NCI-H69 (cell line): ENCODE measurements at places on chromosomes 6 and 20.
A peak's percentile ranks its signal among the peaks of the same experiment; 100 is the strongest.

- DNase-seq, result no peak
Observed at GRCh38 chr6:144315981-144316861, 31.1 kb downstream of the UTRN start.

GRCh38 chr20:21075471-21075870, 30.7 kb downstream of the LINC00237 start:
- no peak for DNase-seq

GRCh38 chr6:159715166-159715565, 12.1 kb upstream of the WTAP start:
- DNase-seq, result no peak

GRCh38 chr6:136208783-136209182, 41.3 kb downstream of the MTFR2 start:
- peak; percentile 20 for DNase-seq

DNA sequence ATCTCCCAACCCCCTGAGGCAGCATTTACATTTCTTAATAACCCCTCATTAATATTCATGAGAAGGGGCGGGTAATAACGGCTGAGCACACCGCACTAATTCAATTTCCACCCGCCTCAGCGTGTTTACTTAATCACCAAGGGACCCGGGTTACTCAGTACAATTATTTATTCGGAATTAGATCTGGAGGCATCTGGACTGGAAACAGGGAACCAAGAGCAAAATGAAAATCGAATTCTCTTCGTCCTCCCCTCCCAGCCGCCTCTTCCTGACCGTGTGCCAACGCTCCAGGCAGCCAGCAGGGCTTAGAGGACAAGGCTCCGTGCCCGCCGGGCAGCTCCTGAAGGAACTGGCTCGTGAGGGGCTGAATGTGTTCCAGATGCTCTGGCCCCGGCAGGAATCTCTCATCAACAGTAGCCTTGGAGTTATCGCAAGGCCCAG, 23.5 kb upstream of the CTNNBL1 start:
- peak; percentile 84 for DNase-seq

GRCh38 chr6:147510929-147511590, 2.6 kb downstream of the SAMD5 start:
- no peak for DNase-seq

DNA sequence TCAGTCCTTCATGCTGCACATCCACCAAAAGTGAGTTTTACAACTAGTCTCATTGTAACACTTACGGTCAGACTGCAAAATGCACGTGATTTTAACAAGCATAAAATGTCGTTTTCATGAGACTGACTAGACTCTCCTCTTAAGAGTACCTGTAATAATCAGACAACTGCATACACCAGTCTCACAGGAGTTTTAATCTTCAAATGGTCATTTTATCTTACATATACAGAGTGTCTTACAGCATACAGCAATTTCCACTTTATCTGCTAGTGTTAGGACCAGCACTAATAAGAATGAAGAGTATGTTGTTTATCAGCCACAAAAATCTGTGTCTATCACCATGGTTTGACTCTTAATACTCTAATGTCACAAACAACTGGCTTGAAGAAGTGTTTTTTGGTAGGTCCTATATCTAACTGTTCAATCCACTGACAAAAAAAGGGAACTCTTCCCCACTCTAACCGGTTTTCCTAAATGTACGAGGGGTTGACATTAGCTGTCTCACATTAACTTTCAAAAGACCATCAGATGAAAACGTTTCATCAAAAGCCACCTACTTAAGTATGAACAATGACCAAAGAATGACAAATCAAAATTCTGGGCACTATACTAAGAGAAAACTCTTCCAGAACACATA, 1.5 kb upstream of the ASF1A start:
- DNase-seq, result no peak

- DNase-seq, result no peak
Observed at GRCh38 chr20:48387675-48388074, 440.1 kb downstream of the PREX1 start.

- no peak for DNase-seq
Observed at GRCh38 chr20:11852189-11852588, 65.5 kb upstream of the BTBD3 start.

DNA sequence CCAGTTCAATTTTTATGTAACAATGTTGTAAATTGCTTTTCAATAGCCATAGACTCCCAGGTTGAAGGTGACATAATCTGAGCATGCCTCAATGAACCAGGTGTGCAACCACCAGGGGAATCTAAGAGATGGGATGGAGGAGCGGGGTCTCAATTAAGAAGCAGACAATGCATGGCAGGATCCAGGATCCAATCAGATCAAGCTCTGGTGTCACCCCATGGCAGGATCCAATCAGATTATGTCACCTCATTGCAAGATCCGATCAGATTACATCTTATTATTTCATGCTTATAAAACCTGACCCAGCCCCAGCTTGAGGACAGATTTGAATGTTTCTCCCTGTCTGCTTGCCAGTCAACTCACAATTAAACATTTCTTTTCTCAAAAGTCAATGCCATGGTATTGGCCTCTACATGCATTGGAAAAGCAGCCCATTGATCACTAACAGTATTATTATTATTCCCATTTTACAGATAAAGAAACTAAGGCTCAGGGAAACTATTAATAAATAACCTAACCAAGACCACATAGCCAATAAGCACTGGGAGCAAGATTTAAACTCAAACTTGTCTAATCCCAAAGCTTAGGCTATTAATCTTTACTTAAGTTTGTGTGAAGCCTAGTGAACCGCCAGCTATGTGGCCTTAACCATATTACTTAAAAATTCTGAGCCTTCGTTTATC, 14.3 kb upstream of the SIRT5 start:
- peak; percentile 54 for DNase-seq

DNA sequence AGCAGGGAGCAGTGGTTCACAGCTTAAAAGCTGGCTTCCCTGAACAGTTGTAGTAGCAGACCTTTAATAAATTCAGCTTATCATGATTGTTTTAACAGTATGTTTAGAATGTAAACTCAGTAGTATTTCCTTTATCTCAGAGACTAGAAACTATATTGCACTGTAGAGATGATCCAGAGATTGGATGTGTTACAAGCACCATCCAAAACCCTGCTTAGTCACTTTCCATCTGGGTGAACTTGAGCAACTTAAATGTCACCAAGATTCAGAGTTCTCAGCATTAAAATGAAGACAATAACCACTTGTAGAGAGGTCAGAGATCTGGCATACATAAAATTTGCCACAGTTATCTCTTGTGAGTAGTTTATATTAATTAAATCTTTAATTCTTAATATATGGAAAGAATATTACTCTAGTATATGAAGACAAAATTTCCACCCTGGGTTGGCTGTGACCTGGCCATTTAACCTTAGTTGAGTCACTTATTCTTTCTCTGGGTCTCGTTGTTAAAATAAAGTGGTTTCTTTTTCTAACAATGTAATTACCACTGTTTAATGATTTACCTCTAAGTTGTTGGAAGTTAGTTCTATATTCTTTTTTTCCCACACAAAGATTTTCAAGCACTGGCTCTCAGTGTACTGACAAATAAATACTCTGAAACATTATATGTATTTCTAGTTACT, 239.2 kb upstream of the FKBP1C start:
- no peak for DNase-seq

DNA sequence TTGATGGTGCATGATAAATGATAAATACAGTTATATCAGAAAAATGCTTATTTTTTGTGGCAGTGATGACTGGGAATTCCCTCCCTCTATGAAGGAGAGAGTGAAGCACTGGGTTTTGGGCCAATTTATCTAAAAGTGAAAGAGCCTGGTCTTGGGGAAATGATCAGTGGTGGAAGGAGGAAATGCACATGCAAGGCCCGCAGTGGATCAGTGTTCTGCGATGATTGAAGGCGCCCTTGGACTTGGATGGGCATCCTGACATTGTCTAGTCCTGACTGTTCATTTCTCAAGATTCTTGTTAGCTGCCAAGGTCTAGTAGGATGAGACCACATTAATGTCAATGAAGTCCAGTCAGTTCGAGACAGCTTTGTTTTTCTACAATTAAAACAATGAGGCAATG, 272.0 kb upstream of the SLC35B3 start:
- no peak for DNase-seq

- DNase-seq, result no peak
Observed at GRCh38 chr6:134623401-134623800, 305.5 kb upstream of the SGK1 start.

GRCh38 chr6:10522929-10523573, 1.9 kb downstream of the GCNT2 start:
- DNase-seq, result no peak
